ENCODE measurements at places on chromosomes 16 and 17.
A peak's percentile ranks its signal among the peaks of the same experiment; 100 is the strongest.

DNA sequence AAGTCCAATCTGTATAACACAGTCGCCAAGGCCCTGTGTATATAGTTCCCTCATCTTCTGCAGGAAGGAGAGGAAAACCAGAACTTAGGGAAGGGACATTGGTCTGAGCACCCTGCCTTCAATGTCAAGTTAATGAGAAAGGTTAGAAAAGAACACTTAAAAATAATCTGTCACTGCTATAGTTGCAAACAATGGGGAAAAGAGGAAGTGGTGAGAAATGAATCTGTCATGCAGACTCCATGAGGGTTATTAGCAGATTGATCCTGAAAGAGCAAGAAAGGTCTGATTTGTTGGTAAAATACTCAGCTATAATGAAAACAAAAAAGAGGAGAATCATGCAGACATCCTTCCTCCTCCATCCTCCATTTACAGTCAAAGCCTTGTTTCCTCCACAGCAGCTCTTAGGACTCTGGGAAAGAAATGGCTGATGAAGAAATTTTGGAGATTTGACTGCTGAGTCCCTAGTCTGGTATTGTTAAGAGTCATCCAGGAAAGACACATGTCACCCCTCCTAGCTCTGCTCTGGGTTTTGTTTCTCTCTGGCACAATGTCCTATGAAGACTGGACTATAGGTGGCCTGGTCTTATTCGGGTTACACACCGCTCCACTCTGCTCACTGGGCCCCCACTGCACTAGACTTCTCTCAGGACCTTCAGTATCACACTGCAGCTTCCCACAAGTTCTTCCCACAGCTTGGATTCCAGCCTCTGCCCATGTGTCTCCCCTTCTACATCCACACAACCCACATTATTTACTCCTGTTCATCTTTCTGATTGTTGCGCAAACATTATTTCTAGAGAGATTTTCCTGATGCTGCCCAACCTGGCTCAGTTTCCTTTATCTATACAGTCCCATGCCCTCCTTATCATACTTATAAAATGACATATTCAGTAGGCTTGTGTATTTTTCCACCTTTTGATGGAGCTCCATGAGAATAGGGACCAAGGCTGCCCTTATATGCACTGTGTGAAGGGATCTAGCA, 56.5 kb upstream of the XYLT1 start:
- DNase-seq, result peak; percentile 48

- DNase-seq, result no peak
These were observed 129.1 kb downstream of the STX8 start for GRCh38 chr17:9446528-9446927.

DNA sequence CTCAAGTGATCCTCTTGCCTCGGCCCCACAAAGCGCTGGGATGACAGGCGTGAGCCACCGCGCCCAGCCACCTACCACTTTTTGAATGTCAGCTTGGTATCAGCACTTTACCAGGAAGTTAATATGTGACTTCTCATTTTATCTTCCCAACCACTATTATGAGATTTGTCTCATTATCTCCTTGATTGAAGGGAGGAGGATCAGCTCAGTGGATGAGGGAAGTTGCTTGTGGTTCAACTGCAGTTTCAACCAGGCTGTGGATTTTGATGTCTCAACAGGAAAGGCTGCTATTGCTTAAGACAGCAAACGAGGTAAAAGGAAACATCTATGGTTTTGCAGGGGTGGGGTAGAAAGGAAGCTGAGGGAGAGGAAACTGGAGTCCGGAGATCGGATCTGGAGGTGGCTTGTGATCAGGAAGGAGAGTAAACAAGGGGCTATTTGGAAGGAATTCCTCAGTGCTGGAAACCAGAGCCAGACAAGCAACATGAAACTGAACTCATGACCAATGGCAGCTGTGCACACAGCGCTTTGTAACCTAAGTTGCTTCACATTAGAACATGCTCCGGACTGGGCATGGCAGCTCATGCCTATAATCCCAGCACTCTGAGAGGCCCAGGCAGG, 180.5 kb downstream of the VPS53 start:
- DNase-seq, result peak; percentile 95

- DNase-seq, result no peak
These were observed 56.7 kb downstream of the ZNF423 start for GRCh38 chr16:49799172-49799571.

DNA sequence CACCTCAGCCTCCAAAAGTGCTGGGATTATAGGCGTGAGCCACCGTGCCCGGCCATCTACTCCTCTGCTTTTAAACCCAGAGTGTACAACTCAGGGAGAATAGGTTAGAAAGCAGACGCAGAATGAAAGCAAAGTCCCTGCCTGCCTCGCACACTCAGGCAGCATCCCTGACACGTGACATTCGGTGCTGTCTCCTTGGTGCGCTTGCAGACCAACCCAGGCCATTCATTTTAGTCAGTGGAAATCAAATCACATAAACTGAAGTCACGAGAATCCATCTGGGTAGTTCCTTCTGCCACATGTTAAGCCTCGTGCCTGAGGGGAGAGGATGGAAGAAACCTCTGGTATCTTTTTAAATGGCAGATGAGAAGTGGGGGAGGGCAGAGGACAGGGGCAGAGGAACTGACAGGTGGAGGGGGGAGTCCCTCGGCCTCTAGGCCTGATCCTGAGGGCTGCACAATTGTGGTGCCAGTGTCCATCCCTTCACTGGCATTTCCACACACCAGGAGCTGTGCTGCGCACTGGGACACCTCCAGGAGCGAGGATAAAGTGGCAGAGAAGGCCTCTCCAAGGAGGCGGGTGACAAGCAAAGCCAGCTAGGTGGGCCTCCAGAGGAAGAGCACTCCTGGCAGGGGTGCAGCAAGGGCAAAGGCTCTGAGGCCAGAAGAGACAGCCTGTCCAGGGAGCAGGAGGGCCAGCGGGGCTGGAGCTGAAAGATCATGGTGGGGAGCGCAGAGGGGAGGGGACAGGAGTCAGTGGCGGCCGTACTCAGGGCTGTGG, 196.3 kb downstream of the KATNIP start:
- no peak for DNase-seq

DNA sequence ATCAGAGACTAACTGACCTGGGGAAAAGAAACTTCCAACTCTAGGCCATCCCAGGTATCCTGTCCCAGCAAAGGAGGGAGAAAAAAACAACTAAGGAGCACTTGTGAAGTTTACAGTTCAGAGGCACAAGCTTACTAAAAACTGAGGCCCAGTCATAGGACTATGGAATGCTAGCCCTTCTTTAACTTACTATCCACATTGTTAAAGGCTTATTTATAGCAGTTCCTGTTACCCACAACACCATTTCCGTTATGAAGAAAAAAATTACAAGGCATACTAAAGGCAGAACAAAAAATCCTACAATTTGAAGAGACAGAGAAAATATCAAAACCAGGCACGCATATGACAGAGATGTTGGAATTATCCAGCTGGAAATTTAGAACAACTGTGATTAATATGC, 159.1 kb downstream of the CDH11 start:
- no peak for DNase-seq

- no peak for DNase-seq
These were observed 27.3 kb upstream of the ABCC12 start for GRCh38 chr16:48182979-48183537.

GRCh38 chr16:85157813-85158742, 45.8 kb upstream of the CIBAR2 start:
- peak; percentile 56 for DNase-seq

GRCh38 chr17:74004056-74004455, 199.4 kb upstream of the RPL38 start:
- DNase-seq, result no peak

DNA sequence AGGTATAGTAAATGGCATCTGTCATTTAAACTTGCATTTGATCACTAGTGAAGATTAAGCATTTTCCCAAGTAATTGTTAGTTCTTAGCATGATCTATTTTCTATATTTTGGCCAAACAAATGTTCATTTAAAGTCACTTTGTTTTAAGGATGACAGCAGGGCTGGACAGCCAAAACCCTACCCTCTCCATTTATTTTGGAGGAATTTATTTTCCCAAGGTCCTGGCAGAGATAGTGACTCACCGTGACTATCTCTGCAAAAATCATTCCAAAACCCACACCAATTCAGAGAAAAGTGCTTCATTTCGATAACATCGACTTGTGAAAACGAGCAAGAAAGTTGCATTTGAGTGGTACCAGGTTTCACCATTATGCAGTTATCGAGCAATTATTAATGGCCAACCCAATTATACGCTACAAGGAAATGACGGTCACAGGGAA, 665 bp upstream of the AKAP1 start:
- DNase-seq, result no peak

- DNase-seq, result no peak
These were observed 492.2 kb downstream of the CDH11 start for GRCh38 chr16:64629622-64630021.

- no peak for DNase-seq
These were observed 46.0 kb upstream of the CLEC18A start for GRCh38 chr16:69905171-69905555.

DNA sequence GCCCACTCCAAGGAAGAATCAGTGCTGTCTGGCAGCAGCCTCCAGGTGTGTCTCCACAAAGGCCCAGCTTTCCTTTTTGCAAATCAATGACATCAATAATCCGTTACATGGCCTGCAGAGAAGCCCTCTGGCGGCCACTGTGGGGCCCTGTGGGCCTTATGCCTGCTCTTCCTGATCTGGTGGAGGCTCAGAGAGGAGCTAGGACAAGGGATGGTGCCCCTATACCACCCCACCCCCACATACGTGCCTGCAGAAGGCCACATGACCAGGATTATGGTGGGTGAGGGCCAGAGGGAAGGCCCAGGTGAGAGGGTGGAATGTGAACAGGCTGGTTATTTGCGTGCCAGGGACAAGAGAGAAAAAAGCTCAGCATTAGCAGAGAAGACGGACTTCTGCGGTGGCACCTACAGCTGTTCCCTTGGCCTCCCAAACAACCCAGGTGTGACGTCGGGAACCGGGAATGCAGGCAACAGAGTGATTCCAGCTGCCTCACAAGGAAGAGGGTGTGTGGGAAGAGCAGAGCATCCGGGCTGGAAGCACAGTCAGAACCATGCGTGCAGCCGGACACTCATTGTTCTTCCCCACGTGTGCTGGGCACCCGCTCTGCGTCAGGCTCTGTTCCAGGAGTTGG, 22.5 kb downstream of the EIF4A3 start:
- no peak for DNase-seq

GRCh38 chr16:14186007-14186794, 115.1 kb downstream of the MRTFB start:
- peak; percentile 55 for DNase-seq

- peak; percentile 67 for DNase-seq
These were observed 577 bp downstream of the GSPT1 start for GRCh38 chr16:11915114-11915643.

- DNase-seq, result peak; percentile 95
These were observed 12.4 kb downstream of the HDAC5 start for GRCh38 chr17:44110823-44111633.

DNA sequence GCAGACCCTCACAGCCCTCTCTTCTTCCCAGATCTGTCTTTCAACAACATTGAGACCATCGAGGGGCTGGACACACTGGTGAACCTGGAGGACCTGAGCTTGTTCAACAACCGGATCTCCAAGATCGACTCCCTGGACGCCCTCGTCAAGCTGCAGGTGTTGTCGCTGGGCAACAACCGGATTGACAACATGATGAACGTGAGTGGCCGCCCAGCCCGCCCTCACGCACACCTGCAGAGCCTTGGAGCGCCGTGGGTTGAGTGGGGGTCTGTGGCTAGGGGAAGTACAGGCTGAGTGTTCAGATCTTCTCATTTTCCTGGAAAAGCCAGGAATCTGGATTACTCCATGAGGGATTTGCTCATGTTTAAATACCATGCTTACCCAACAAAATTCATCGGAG, 15.2 kb downstream of the DRC3 start:
- DNase-seq, result no peak

DNA sequence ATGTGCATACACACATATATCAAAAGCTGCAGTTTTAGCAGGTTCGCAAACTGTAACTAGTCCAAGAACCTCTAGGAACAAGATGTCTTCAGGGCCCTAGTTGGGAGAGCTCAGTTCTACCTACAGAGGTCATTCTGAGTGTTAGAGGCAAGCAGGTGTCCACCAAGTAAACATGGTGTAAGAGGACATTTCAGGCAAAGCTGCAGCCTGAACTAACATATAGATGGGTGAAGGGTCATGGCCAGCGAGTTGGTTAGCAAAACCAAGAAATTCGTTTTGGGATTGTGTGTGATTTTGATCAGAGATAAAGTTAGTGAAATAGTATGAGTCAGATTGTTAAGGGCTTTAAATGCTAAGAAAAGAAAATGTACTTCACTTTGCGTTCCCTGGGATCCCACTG, 24.6 kb downstream of the C17orf75 start:
- DNase-seq, result no peak

DNA sequence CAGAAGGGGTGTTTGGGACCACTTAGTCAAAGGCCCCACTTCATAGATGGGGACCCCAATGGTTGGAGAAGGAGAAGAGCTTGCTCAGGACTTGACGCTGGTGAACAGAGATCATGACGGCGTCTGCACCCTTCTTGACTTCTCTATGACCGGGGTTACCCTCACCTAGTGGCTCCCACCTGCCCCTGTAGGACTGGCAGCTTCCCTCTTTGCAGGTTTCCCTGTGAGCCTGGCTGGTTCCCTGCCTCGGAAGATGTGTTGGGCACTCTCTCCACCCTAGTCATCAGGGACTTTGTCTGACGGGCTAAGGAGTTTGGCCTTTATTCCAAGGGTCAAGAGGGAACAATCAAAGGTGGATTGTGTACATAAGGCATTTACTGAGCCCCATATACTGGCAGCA, 22.7 kb downstream of the TBX4 start:
- no peak for DNase-seq

DNA sequence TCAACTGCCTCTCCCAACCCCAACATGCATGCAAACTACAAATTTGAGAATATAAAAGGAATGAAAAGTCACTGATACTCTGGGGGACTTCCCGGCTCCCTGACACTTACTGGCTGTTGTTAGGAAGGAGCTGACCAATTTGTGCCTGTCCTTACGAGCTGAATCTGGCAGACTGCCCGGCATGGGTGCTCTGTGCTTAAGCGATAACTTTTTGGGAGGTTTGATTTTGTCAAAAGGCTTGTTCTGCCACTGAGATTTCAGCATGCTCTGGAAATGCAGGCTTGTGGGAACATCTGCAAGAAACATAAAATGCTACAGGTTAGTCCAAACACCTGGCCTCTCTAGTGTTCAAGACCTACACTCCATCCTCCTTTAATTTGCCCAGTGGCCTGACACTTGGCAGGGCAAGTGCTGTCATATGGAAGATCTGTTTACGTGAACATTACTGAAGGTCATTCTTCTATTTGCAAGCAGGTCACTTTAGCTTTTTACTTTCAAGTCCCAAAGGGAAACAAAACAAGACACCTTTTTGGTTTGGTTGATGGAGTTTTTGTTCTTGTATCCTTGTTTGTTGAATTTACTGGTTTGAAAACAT, 40.6 kb downstream of the STH start:
- DNase-seq, result no peak

GRCh38 chr17:4706121-4706520, 2.2 kb upstream of the PELP1 start:
- no peak for DNase-seq

DNA sequence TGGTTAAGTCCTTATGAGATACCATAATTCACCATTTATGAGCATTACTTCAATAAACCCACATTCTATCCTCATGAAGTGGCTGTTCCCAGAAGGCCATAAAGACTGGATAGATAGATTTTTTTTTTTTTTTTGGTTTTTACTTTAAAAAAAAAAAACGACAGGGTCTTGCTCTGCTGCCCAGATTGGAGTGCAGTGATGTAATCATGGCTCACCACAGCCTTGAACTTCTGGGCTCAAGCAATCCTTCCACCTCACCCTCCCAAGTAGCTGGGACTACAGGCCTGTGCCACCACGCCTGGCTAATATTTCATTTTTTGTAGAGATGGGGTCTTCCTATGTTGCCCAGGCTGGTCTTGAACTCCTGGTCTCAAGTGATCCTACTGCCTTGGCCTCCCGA, 102.3 kb downstream of the XYLT1 start:
- DNase-seq, result no peak

Measured in hematopoietic multipotent progenitor cell treated with erythropoietin and hydrocortisone succinate and interleukin-3 and kit ligand, for 4 days (in vitro differentiated cells).